ENCODE measurements at places on chromosomes 4 and X.
A peak's percentile ranks its signal among the peaks of the same experiment; 100 is the strongest.

DNA sequence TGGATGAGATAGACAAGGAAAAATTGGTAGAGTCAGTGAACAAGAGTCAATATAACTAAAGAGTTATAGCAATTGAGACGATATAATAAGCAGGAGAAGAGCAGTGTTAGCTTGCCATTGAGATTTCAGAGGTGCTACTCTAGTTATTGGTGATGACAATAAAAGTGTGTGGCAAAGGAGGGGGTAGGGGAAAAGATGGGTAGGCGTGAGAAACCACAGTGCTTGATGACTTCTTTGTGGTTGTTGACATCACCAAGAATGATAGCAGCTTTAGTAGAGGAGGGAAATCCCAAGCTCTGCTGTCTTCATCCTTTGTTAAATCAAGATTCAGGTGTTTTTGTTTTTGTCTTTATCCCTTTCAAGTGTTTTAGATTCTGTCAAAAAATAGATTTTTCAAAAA lies 179.9 kb upstream of the PPP3CA start:
- DNase-seq = peak; percentile 40

DNA sequence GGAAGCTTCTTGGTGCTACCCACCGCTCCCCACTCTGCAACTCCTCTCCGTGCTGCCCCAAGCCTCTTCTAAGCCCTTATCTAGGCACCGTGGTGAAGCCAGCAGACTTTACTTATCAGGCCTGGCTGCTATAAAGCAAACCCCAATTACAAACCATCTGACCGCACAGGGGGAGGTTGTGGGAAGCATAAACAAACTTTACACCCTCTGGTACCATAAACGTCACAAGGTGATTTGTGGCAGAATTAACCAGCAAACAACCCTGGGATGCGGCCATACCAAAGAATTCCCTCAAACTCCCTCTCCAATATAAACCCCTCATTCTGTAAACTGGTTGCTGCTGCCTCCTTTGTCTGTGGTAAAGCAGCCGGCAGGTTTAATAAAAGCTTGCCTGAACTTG lies 55.2 kb downstream of the MAGEC2 start:
- DNase-seq = no peak

DNA sequence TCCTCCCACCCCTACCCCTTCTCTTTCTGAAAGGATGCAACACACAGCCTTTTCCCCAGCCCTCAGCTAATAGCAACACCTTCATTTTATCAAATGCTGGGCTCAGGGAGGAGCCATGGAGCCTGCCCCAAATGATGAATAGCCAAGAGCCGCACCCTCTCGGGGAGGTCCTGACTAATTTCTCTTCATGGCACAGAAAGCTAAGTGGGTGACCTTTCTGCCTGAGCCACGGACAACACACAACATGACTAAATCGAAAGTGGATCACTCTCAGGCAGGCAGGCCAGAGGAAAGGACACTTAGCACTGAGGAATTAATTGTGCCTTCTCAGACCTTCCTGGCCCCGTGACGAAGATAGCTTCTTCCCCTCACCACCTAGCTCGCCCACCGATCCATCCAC lies 165.1 kb upstream of the RAI2 start:
- DNase-seq = no peak

- DNase-seq = no peak
Measured at GRCh38 chrX:71627588-71628404, 9.5 kb upstream of the CXCR3 start.

DNA sequence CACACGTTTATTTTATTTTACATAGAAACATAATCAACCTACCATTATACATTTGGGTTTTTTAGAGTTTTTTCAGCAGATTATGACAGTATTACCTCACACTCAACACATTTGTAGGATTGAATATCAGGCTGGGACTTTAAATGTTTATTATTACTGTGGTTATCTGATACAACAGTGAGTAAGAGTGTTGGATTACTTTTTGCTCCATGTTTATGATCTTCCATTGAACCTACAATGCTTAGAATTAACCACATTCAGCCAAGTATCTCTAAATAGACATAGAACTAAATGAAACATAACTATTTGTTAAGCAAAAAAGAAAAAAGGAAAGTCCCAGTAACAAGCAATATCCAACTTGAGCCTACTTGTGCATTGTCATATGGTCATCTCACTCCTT lies 607.4 kb upstream of the PITX2 start:
- DNase-seq = no peak

- no peak for DNase-seq
Measured at GRCh38 chr4:118254368-118254767, 98.4 kb downstream of the PRSS12 start.

- no peak for DNase-seq
Measured at GRCh38 chrX:72203421-72203820, 21.9 kb downstream of the PIN4 start.

DNA sequence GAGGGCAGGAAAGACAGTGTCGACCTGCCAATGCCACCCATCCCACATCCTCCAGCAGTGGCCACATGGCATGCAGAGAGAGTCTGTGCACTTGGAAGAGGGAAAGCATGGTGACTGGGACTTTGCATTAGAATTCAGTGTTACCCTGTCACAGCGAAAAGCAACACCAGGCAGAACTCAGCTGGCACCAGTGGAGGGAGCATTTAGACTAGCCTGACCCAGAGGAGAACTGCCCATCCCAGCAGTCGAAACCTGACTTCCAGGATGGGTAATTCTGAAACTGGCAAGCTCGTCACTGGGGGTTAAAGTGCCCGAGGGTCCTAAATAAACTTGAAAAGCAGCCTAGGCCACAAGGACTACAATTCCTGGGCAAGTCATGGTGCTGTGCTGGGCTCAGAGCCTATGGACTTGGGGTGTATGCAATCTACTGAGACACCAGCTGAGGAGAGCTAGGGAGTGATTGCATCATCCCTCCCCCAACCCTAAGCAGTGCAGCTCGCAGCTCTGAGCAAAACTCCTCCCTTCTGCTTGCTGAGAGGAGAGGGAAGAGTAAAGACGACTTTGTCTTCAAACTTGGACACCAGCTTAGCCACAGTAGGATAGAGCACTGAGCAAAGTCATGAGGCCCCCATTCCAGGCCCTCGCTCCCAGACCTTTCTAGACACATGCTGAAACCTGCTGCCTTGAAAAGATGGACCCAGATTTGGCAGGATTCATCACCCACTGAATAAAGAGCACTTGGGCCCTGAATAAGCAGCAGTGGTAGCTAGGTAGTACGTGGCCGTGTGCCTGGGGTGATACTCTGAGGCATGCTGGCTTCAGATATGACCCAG lies 68.8 kb downstream of the DDX60L start:
- DNase-seq = no peak

GRCh38 chr4:66052426-66052825 lies 382.1 kb upstream of the EPHA5 start:
- no peak for DNase-seq

DNA sequence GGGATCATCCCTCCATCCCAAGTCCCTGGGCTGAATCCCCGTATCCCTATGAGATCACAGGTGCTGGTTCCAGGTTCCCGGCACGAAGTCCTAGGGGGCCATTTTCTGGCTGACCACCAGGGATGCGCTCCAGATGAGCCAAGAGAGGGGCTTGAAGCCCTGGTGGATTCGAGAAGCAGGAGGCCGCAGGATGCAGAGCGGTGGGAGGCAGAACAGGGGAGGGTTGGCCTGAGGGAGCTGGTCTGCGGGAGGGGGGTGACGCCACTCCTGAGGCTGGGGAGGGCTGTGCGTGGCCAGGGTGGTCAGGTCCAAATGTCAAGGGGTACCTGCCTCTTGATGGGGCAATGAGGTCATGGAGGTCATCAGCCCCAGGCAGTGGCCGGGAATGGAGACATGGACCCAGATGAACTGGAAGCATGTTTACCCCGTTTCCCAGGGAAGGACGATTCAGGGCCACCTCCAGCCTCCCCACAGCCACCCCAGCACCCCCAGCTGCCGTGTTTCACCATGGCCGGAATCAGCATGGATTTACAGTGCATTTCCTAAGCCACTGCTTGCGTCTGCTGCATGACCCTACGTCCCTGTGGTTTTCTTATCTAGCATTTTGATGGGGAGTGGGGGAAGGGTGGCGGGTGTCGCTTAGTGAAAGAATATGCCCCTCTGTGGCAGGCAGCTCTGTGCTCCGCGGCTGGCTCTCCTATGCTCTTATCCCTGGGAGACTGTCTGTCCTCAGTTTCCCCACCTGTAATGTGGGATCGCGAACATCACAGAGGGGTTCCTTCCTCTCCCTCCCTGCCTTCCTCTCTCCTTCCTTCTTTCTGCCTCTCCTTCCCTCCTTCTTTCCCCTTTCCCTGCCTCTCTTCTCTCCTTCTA lies 17.0 kb upstream of the HTRA3 start:
- DNase-seq = no peak

DNA sequence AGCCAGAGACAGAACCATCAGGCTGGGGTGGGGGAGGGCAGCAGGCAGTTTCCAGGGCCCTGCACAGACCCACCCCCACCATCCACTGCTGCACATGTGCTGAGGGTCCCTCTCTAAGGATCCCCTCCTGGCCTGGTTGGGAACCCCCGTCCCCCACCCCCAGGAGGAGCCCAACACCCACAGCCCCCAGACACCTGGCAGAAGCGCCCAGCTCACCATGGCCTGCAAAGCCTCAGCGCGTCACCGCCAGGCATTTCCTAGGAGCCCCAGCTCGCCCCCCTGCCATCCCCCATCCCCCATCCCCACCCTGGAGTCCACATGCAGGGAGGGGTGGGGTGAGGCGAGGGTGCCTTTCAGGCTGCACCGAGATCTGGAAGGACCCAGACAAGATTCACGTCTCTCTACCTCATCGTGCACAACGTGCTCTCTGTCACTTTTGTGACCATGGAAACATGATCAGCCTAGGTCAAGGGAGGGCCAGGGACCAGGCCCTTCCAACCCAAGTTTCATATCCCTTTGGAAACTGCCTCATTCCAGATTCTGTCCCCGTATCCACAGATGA lies 9.3 kb downstream of the MXD4 start:
- no peak for DNase-seq

- DNase-seq = no peak
Measured at GRCh38 chr4:36152735-36153134, 91.6 kb downstream of the ARAP2 start.

- no peak for DNase-seq
Measured at GRCh38 chr4:2795893-2796848, 3.3 kb downstream of the SH3BP2 start.

GRCh38 chr4:182416067-182416466 lies 172.9 kb downstream of the TENM3 start:
- no peak for DNase-seq

DNA sequence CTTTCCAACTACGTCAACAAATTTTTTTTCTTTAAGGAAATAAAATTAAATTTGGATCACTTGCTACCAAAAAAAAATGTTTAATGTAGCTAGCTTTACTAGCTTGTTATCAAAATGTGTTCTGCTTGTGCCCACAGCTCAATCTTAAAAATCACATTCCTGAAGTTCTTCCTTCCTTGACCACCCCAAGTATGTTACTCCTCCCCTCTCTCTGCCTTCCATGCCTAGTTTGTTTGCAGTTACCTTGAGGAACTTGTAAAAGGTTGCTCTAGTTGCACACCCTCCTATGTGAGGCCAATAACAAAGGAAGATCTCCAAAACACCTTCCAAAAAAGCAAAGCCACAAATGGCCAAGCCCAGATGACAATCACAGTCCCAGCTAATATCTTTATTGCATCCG lies 19.6 kb upstream of the TMEM184C start:
- no peak for DNase-seq

- no peak for DNase-seq
Measured at GRCh38 chr4:184583738-184584502, 65.3 kb downstream of the CASP3 start.

DNA sequence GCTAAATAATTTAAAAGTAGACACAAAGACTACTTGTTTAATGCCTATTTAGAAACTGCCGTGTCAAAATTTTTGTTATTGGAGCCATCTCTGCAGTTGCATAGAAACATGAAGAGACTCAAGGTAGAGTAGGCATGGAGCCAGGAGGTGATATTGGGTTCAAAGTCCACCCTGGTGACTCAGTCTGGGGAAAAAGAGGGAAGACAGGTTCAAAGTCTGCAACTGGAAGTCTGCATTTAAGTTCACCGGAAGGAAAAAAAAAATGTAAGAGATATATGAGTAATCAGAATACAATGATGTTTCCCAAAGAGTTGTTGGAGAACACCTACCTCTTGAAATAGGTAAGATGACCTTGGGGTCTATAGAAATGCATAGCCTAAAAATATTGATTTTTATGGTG lies 67.4 kb upstream of the QRFPR start:
- no peak for DNase-seq

GRCh38 chr4:140240237-140240636 lies 86.3 kb upstream of the MAML3 start:
- DNase-seq = no peak

- no peak for DNase-seq
Measured at GRCh38 chr4:61049018-61049417, 151.1 kb upstream of the ADGRL3 start.

- no peak for DNase-seq
Measured at GRCh38 chr4:67549123-67549522, 3.8 kb upstream of the CENPC start.

GRCh38 chr4:40550948-40551462 lies 78.7 kb downstream of the RBM47 start:
- no peak for DNase-seq

DNA sequence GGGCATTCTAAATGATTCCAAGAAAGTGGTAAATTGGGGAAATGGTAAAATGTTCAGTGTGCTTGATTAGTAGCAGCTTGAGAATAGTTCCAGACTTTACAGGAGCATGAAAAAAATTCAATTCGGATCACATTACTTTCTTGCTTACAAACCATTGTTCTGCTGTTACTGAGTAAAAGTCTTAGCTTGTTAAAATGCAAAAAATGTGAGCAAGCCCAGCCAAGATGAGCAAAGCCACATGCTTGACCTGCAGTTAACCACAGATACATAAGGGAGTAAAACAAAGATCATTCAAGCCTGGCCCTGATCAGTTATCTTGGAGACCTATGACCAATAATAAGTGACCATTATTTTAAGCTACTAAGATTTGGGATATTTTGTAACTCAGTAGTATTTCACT lies 562.9 kb upstream of the MAGEB2 start:
- no peak for DNase-seq

All from stimulated activated CD4-positive, alpha-beta T cell treated with anti-CD3 and anti-CD28 coated beads, TNF-alpha, amount 100 ng/mL, for 4 hours (primary cell).